DMS79 treated with DMSO at 0.1 percent for 48 hours (cell line): ENCODE measurements at places on chromosomes 5 and 9.

DNA sequence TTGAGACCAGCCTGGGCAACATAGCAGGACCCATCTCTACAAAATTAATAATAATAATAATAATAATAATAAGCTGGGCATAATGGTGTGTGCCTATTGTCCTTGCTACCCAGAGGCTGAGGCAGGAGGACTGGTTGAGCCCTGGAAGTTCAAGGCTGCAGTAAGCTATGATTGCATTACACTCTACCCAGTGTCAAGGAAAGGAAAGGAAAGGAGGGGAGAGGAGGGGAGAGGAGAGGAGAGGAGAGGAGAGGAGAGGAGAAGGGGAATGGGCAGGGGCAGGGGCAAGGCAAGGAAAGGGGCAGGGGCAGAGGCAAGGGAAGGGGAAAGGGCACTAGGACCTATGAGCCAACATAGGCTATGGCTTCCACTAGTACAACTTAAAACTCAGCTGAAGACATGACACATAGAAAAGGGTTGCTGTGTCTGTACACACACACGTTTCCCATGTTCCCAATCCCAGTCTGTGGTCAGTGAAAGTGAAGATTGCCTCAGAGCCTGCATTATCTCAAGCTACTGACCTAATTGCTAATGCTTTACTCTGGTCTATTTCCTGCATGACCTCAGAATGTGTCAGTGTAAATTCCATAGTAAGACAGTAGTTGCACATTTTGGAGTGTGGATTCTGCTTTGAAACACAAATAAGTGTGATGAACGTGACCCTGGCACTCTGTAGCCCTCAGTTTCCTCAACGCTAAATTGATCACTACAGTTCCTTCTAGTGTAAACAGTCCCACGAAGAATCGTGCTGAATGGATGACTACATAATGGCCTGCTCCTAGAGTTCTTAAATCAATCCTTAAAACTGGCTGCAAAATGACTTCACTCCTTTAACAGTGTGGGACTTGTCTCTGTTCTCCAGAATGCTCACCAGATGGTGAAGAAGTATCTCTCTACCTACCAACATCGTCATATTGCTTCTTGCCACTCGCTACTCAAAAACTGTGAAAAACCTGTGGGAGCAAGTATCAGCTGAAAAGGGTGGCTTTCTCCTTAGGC lies 497.0 kb downstream of the RAB3C start:
- no peak for DNase-seq

GRCh38 chr5:51882647-51883046 lies 499.4 kb downstream of the ISL1 start:
- no peak for DNase-seq

DNA sequence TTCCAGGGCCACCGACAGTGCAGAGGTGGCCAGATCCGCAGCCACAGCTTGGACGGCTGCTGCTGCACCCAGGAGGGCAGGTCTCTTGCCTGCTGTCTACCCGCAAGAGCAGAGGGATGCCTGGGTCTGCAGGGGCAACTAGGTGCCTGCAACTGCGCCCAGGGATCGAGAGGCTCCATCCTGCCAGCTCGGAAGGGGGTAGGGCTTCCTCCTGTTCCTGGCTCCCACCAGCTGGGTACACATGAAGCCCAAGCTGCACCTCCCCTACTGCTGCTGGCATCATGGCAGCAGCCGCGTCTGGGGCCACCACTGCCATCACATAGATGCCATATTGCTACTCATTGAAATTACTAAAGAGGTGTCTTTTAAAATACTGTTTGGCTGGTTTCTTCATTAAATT lies 12.7 kb upstream of the PRR16 start:
- DNase-seq: no peak

- DNase-seq: peak; percentile 0
These were observed 366.9 kb downstream of the DMRTA1 start for GRCh38 chr9:22813529-22813928.

- DNase-seq: no peak
These were observed 855 bp downstream of the MCC start for GRCh38 chr5:113487416-113487780.

DNA sequence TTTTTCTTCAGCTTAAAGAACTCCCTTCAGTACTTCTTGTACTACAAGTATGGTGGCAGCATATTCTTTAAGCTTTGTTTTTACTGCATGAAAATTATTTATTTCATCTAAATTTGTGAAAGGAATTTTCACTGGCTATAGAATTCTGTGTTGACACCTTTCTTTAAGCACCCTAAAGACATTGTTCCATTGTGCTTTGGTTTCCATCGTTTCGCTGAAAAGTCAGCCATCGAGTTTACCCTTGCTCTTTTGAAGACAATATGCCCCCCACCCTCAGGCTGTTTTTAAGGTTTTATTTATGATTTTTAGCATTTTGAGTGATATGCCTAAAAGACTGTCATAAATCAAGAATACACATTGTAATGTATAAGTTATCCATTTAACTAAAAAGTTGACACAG lies 27.3 kb upstream of the COL5A1 start:
- no peak for DNase-seq

DNA sequence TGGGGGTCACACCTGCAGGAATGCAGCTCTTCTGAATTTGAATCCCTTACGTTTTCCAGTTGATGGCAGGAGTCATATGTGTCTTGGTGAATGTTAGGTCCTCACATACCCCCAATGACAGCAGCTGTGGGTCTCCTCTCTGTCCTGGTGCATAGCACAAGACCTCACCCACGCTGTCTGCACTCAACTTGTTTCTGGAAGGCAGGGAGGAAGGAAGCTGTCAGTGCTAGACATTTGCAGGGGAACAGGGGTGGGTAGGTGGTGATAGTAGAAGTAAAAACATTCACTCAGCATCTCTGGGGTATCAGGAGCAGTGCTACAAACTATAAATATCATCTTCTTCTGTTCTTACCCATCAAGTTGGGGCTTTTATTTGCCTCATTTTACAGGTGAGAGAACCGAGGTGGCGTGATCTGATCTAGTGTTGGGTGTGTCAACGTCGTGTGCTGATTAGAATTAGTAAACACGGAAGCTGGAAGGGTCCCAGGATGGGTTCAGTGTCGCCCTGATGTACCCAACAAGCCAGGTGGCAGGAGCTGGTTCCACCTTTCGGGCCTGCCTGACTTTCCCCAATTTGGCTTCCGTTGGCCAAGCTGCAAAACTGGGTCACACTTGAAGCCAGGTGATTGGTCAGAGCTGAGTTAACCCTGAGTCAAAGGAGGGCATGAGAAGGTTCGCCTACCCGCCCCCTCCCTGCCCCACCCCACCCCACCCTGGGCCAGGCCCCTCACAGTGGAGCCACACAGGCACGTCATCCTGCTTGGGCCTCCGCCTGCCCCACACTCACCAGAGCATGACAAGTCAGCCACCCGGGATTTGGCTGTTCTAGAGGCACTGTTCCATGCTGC lies 15.8 kb downstream of the ERGIC1 start:
- no peak for DNase-seq

DNA sequence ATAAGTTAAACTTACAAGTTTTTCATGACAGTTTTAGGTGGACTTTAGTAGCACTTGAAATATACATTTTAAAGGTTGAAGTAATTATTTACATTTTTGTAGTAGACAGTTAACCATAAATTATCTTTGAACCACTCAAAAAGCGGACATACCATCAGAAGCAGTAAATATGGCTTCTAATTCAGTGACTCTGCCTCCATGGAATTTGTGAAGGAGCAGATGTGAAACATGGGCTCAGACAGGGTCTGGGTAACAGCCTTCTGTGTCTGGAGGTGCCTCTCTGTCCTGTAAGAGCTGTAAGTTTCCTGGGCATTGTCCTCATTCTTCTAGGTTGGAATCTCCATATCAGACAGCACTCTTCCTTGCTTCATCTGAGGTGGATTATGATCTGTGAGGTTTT lies 12.4 kb downstream of the RLN2 start:
- DNase-seq: no peak

GRCh38 chr5:1325191-1325741 lies 19.6 kb downstream of the CLPTM1L start:
- no peak for DNase-seq

- no peak for DNase-seq
These were observed 7.6 kb downstream of the TPPP start for GRCh38 chr5:685262-686171.

- DNase-seq: no peak
These were observed 922 bp downstream of the CRHBP start for GRCh38 chr5:76953551-76954382.

DNA sequence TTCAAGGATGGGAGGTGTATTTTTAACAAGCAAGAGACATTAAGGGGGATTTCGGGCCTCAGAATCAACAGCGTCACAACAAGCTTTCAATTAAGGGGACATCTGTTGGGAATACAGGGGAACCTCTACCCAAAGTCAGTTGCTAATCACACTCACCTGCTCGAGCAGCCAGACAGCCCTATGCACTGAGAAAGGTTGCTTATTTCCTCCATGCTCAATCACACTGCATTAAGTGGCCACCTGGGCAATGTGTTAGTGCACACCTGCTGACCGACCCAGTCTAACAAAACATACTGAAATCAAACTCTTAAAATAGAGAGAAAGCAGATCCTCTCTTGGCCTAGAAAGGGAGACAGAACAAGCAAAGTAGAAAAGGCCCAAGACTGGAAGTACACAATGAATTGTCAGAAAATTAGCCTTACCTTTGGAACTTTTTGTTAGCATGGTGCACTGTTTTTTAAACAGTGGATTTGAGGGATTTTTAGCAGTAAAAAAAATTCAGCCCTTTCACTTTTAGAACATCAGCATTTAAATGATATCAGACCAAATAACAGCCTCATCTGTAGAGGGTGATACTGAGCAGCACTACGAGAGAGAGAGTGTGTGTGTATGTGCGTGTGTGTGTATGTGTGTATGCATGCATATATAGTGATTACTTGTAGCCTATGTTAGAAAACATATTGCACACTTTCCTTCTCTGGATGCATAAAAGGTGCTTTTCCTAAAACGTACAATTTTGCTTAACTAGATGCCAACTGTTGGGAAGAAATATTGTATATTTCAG lies 1118.6 kb upstream of the DMAC1 start:
- peak; percentile 57 for DNase-seq

GRCh38 chr5:127373858-127374491 lies 83.4 kb downstream of the MEGF10 start:
- no peak for DNase-seq

DNA sequence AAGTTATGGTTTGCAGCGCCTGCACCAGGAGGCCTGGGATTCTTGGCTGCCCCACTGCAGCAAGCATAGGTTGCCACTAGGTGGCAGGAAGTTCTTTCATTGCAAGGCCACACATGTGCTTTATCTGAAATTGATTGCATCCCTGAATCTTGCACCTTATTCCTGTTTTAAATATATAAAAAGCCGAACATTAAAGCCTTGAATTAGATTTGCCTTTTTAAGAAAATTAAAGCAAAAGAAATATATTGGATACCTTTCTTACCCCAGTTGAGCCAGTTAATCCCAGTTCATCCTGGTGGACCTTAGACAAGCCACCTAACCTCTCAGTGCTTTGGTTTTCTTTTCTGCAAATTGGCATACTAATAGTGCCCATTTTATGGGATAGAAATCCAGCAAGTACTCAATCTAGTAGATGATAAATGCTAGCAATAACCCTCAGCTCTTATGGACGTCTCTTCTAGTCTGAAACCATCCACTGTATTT lies 6.3 kb upstream of the TRMT10B start:
- peak; percentile 33 for DNase-seq

DNA sequence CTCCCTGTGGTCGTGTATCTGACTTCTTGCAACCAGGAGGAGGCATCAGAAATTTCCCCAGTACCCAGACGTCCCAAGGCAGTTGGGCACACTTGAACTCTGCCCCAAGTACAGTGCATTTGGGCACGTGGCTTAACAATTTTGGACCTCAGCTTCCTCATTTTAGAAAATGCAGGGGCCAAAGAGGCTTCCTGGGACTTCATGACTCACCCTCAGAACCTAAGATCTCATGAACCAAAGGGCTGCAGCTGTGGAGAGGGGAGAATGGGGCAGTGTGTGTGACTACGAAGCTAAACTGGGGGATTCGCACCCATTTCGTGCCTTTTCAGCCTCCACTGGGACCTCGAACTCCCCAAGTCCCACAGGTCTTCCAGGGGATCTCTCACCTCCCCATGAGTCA lies 59.2 kb downstream of the SYK start:
- DNase-seq: no peak

- no peak for DNase-seq
These were observed 1.8 kb upstream of the INIP start for GRCh38 chr9:112719696-112720095.

DNA sequence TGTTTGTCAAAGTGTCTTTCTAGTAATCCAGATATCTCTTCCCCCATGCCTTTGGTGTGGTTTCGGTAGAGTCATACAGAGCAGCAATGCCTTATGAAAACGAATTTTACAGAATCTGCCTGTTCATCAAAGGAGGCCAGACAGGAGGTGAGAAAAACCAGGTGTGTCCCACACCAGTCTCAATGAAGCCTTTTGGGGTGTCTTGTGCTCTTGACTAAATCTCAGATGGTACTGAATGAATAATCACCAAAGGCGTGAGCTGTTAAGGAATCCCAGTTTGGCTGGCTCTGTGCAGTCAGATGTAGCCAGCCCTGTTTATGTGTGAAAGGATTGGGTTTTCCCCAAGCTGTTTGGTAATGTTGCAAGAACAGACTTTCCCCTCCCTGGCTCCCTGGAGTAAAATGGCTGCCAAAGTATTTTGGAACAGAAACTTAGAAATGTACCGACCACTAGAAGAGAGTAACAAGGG lies 70.8 kb upstream of the CDKN2B start:
- DNase-seq: no peak

GRCh38 chr9:87342743-87343142 lies 154.9 kb upstream of the DAPK1 start:
- DNase-seq: no peak

- no peak for DNase-seq
These were observed 19.2 kb downstream of the RNF180 start for GRCh38 chr5:64184832-64185231.

DNA sequence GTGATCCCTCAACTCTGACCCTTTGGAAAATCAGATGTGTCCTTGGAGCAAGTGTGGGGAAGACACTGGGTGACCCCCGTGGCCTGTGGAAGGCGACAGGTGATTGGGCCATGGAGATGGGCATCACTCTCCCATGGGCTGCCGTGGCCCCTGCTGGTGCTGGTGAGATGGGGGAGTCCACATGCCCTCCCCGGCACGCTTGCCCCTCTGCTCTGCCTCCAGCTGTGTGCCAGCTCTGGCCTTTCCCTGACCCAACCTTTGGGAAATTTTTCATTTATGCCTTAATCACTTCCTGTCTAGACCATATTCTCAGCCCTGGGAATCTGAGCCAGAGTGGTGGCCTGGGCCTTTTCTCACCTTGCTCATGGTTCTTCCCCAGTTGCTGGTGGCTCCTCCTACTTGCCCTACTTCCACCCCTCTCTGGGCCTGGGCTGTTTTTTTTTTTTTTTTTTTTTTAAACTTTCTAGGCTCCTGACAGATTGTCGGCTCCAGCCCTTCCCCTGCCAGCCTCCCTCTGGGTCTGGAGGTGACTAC lies 56.6 kb downstream of the RGS3 start:
- no peak for DNase-seq
